ENCODE measurements at places on chromosomes 1 and 21.

DNA sequence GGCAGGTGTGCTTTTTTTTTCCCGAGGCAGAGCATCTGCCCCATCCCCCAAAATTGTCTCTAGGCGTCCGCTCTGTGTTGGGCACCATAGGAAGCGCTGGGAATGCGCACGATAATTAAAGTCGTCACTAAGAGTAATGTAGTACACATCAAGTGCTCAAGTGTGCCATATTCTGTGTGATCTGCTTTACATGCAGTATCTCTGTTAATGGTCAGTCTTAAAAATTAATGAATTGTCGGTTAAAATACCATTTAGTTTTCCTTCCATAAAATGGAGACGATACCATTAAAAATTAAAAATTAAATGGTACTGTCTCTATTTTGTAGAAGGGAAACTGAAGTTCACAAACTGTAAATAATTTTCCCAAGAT is 544 bp upstream of the CCT8 start:
- no peak for DNase-seq

DNA sequence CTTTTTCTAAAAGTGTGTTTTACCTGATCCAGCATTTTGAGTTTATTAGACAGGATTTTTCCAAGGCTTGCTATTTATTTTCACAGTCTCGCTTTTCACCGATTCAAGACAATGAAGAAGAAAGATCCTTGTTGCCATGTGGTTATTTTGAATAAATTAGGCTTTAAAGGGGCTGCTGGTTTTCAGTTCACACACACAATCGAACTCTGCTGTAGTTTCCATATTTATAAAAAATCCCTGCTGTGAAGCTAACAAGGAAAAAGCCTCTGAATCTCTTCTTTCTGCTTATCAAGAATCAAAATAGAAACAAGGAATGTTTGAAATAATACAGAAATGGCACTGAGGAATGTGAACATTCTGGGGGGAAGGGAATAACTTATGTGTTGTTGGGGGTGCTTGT is 102.5 kb upstream of the KAZN start:
- DNase-seq, result no peak

DNA sequence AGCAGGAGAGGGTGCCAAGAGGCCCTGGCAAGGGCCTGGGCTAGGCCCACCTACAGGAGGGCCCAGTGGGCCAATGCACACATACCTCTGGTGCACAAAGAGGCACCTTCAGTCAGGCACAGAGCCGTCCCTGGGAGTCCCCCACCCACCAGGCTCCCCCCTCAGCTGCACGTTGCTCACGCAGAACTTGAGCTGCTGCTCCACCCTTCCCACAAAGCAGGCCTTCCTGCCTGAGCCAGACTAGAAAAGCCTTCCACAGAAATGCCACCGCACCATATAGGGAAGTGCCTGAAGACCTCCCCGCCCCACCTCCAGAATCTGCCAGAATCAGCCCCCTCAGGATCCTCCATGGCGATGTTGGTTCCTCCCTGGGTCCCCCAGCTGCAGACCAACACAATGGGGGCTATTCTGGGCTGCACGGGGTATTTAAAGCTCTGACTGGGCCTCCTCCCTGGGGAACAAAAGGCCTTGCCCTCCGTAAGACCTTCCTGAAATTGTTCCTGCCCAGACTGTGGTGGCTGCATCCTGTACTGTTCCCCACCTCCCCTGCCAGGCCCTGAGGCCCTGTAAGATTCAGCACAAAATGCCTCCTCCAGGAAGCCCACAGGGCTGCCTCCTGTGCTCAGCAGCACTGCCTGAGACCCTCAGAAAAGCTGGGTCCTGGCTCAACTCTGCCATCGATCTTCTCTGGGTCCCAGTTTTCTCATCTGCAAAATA is 27.2 kb downstream of the HSPG2 start:
- DNase-seq, result no peak

- no peak for DNase-seq
Observed at GRCh38 chr1:55334160-55334559, 119.0 kb upstream of the USP24 start.

- no peak for DNase-seq
Observed at GRCh38 chr1:232212253-232212652, 417.7 kb downstream of the SIPA1L2 start.

GRCh38 chr21:42221581-42222345 is 2.8 kb downstream of the ABCG1 start:
- no peak for DNase-seq

DNA sequence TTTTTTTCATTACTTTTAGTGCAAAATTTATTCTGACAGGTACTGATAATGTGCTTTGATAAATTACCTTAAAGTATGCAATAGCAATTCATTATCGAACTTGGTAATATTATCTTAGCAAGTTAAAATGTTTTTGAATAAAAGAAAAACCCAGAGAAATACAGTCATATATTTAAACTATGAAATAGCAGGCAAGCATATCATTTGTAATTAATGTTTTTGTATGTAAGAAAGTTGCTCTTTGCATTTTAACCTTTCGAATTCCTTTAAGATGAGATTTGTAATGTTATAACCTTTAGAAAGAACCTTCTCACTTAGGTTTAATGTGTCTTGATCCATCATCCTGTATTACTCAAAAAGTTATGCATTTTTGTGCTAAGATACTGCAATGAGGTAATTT is 585.6 kb downstream of the PTBP2 start:
- DNase-seq, result no peak

Measured in NCI-H2029 (cell line).